ENCODE measurements at places on chromosomes 3 and 15.

DNA sequence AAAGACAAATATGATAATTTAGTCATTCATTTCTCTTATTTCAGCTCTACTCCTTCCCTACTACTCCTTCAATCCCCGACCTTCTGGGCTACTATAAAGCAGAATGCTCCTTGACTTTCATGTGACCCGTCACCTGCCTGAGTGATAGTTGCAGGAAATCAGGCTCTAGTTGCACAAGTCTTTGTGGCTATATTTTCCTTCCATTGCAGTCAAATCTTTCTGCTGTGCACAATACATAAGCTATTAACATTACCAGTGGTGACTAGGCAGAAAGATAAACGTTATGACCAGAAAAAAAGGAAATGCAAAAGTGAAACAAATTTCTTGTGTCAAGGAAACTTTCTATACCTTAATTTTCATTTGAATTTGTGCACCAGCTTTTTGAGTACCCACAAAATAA is 2.3 kb downstream of the SUCNR1 start:
- no peak for DNase-seq

DNA sequence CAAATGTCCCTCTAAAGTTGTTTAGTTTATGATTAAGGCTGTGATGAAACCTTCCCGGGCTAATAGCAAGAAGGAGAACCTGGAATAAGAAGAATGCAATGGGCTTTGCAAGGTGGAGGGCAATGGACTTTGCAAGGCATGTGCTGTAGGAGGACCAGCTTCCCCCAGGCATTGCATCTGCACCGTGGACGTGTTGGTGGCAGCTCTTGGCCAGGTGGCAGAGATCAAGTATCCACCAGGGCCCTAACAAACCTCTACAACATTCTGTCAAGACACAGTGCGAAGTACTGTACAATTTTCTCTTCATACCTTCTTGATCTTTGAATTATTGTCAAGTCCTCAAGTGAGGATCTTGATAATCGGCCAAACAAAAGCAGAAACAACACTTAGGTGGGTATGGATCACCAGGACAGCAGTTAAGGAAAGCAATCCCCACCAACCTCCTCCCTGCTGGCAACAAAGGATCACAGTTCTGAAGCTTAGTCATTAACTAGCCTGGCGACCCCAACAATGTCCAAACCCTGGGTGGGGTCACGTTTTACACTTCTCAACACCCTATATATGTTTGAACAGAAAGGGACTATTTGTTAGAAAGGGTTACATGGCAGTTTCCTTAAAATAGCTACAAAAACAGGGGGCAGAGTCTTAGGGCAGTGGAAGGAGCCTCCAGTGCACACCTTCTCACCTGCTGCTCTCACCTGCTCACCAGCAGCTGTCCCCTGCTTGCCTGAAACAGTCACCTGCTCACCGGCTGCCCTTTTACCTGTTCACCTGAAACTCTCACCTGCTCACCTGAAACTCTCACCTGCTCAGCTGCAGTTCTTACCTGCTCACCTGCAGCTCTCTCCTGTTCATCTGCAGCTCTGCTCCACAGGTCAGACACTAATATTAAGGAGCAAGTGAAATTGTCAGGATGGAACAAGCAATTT is 137.9 kb upstream of the LIPC start:
- DNase-seq, result no peak

GRCh38 chr3:186625600-186626042 is 12.8 kb downstream of the AHSG start:
- no peak for DNase-seq

- no peak for DNase-seq
These were observed 858 bp upstream of the SACM1L start for GRCh38 chr3:45688194-45688881.

- DNase-seq, result no peak
These were observed 6.5 kb upstream of the ARL8B start for GRCh38 chr3:5115506-5116162.

DNA sequence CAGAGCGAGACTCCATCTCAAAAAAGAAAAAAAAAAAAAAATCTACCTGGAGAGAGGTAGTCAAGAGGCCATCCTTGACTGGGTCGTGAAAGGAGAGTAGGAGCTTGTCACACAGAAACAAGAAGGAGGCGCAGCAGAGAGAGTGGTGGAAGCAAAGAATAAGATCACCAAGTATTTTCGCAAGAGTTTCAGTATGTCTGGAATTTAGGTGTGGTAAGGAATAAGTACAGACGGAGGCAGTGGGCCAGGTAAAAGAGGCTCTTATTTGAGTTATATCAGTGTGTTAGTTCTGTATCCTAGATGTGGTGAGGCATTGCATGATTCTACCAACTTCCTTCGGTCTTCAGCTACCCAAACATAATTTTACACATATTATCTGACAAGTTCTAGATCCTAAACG is 14.6 kb upstream of the ATP10A start:
- DNase-seq, result no peak

GRCh38 chr15:45604326-45604725 is 17.1 kb downstream of the BLOC1S6 start:
- DNase-seq, result no peak

GRCh38 chr3:196569003-196569516 is 600 bp downstream of the FBXO45 start:
- no peak for DNase-seq

DNA sequence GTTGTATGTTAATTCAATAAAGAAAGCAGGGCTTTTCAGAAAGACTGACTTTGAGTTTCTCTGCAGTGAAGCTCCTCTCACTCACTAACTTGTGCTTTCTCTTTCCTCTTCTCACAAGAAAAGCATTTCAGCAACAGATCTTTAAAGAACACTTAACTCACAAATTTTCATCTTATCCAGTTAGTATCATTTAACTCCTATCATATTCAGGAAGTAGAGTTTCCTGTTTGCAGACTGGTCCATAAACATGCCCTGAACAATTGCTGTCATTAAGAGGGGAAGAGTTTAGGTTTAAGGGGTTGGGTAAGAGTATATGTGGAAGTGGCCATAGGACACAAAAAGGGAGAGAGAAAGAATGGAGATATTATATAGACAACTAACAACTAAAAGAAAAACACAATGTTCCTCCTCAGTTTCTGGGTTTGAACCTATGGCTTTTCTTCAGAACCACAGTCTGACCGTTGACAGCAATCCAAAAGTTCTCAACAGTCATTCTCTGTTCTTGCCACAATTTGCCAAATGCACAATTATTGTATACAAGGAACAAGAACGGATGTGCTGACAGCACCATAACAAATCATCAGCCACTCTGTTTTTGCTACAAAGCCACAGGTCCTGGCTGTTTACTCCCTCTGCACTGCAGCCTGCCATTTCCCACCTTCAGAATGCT is 63.9 kb downstream of the CHAC1 start:
- no peak for DNase-seq

DNA sequence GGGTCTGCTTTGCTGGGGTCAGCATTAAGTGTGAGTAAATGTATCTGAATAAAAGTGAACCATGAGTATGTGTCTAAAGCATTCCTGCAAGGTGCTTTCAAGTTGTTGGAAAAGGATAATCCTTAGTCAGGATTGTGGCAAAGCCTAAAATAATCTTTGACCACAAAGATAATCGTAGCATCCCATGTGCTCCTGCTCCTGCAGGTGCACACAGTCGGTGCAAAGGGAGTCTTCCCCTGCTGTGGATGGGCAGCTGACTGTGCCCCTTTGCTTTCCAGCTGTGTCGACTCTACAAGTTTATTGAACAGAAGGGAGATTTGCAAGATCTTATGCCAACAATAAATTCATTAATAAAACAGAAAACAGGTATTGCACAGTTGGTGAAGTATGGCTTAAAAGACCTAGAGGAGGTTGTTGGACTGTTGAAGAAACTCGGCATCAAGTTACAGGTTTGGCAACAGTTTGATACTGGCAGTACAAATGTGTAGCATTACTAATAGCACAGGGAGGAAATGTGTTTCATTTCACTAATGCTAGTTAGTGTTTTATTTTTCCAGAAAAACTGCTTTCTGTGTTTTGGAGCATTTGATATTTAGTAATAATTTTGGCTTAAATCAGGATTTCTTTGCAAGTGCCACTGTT is 22.6 kb downstream of the SRP14 start:
- DNase-seq, result no peak

DNA sequence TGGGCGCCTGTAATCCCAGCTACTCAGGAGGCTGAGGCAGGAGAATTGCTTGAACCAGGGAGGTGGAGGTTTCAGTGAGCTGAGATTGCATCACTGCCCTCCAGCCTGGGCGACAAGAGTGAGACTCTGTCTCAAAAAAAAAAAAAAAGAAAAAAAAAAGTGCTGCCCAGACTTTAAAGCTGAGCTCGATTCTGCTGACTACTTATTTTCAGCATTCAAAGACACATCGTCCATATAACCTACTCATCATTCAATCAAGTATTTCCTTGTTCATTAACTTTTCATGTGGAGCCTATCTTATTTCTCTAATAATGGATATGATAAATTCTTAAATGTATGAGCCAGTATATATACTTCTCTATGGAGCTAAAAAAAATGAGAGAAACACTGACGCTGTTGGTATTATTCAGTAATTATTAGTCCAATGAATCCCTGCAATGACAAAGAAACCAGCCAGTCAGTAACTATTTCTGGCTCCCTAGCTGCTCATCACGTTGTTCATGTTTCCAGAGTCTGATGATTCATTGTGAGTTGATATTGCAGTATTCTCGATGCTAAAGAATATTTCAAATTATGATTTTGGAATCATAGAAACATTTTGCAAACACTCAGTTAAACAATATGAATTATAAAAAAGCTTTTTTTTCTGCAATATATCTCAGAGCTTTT is 111.9 kb downstream of the RAP2B start:
- no peak for DNase-seq

DNA sequence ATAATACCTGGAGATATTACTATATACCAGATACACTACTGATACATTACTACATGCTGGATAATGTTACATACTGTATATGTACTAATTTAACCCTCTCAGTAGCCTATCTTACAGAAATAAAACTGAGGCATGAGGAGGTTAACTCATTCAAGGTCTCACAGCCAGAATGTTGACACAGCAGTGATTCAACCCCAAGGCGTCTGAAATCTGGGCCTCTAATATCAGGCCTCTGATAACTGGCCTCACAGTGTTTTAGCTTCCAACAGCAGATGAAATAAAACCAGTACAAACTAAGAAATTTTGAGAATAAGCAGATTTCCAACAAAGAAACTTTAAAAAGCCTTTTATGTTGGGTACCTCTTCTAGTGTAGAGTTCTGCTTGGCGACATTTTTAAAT is 23.4 kb downstream of the DZIP1L start:
- DNase-seq, result no peak

- DNase-seq, result no peak
These were observed 82.1 kb downstream of the ATP2B2 start for GRCh38 chr3:10423171-10423882.

- no peak for DNase-seq
These were observed 61.7 kb downstream of the IL1RAP start for GRCh38 chr3:190575437-190576185.
